ENCODE measurements at places on chromosomes 11 and 22.

- DNase-seq: no peak
These were observed 19.1 kb downstream of the MPEG1 start for GRCh38 chr11:59193587-59194130.

DNA sequence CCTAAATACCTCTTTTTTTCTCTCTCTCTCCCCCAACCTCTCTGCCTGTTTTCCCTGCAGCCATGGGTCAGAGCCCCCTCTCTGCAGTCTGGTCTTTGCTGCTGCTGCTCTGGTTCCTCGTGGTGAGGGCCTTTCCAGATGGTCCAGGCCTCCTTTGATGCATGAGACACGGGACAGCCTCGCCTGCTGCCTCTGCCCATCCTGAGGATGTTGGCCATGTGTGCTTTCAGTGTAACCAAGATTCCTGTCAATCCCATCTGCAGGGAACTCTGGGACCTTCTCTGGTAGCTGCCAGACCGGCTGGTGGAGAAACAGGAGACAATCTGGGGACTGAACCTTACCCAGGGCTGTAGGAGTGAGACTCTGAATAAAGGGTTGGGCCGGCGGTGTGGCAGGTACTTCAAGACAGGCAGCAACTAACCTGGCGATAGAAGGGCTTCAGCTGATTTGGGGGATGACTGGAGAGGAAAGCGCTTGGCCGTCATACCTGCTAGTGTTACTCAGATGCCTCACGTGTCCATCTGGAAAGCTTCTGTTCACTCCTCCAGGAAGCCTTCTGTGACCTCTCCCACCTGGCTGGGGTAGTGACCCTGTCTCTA, 7.1 kb downstream of the CHRNA10 start:
- DNase-seq: no peak

- DNase-seq: no peak
These were observed 18.2 kb downstream of the TEAD1 start for GRCh38 chr11:12692229-12693075.

GRCh38 chr11:26551186-26551801, 20.8 kb downstream of the MUC15 start:
- DNase-seq: no peak

DNA sequence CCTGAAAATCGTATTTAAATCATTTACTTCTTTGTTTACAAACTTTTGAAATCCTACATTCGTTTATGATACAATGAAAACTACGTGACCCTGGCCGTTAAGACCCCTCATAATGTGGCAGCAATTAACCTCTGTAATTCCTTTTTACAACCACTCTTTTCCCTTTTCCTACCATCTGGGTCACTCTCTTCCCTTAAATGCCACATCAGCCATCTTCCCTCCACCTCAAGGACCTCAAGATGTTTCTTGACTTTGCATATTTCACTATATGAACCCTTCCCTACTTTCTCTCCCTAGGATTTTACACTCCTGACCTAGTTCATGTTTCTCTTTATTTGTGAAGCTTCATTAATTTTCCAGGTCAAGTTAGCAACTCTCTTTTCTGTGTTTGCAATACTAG, 26.8 kb downstream of the OR2AG2 start:
- no peak for DNase-seq

DNA sequence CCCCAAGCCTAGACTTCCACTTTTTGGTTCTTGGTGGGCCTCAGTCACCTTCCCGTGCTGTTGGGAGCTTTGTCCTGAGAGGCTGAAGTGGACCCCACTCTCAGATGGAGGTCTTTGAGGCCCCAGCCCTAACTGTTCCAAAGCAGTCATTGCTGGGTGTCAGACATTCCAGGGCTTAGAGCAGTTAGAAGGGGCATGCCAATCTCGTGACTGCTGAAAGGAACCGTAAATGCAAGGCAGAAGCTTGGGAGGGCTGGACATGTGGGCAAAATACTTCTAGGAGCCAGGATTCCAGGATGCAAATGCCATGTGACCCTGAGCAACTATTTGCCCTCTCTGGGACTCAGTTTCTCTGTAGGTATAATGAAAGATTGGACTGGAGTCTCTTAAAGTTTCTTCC, 118.8 kb upstream of the CRYBB3 start:
- DNase-seq: no peak

GRCh38 chr11:130063451-130063850, 6.2 kb upstream of the APLP2 start:
- DNase-seq: peak; percentile 86
